ENCODE measurements at places on chromosomes 12 and 14.

GRCh38 chr14:91146661-91147060, 32.8 kb downstream of the DGLUCY start:
- DNase-seq: no peak

DNA sequence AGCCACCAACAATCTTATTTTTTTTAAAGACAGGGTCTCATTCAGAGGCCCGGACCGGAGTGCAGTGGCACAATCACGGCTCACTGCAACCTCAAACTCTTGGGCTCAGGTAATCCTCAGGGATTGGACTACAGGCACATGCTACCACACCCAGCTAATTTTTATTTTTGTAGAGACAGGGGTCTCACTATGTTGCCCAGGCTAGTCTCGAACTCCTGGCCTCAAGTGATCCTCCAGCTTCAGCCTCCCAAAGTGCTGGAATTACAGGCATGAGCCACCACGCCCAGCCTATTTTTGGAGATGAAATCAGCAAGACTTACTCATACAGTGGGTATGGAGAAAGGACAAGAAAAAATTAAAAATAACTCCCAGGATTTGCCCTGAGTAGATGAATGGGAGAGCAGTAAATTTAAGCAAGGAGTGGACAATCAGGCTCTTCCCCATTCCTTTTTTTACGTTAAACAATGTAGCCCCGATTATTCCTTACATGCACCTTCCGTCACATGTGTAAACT, 13.2 kb downstream of the FMNL3 start:
- no peak for DNase-seq

GRCh38 chr14:24231263-24232120, 675 bp downstream of the NEDD8 start:
- DNase-seq: no peak

DNA sequence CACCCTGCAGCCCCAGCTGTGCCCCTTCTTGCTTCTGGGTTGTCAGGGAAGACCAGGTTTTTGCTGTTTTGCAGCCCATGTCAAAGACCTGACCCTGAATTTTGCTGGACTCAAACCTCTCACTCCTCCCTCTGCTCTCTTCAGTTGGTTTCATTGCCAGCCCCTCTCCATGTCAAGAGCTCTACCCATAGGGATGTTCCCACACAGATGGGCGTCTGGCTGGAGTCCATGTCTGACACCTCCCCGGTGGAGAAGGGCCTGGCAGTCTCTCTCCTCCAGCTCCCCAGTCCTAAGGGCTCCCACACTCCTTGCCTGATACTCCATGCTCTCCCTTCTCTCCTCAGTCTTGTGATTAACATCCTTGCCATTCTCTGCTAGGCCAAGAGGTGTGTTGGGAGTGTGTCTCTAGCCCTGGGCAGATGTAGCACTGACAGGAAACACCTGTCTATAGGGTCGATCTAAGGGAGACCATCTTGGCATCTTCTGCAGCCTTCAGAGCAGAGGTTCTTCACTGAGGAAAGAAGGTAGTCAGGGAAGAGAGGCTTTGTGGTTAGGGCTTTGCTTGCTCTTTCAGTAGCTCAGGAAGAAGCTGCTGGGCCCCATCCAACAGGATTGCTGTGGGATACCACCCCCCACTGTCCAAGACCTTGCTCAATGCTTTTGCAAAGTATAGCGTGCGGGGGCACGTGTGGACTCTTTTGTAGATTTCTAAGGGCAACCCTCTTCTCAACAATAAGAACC, 4.7 kb downstream of the ASIC1 start:
- no peak for DNase-seq

DNA sequence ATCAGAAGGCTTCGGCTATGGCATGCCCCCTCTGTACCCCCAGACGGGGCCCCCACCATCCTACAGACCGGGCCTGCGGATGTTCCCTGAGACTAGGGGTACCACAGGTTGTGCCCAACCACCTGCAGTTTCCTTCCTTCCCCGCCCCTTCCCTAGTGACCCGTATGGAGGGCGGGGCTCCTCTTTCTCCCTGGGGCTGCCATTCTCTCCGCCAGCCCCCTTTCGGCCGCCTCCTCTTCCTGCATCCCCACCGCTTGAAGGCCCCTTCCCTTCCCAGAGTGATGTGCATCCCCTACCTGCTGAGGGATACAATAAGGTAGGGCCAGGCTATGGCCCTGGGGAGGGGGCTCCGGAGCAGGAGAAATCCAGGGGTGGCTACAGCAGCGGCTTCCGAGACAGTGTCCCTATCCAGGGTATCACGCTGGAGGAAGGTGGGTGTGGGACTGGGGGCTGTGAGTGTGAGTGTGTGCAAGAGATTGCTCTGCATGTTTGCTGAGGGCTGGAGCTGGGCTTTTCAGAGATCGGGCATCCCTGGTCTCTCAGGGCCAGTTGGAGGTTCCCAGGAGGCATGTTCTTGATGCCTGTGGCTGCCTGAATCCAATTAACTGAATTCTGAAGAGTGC, 8.6 kb downstream of the NFATC4 start:
- no peak for DNase-seq

GRCh38 chr14:101761881-101762529, 496 bp downstream of the PPP2R5C start:
- peak; percentile 21 for DNase-seq

GRCh38 chr12:94532490-94533422, 73.1 kb upstream of the CEP83 start:
- DNase-seq: peak; percentile 64

DNA sequence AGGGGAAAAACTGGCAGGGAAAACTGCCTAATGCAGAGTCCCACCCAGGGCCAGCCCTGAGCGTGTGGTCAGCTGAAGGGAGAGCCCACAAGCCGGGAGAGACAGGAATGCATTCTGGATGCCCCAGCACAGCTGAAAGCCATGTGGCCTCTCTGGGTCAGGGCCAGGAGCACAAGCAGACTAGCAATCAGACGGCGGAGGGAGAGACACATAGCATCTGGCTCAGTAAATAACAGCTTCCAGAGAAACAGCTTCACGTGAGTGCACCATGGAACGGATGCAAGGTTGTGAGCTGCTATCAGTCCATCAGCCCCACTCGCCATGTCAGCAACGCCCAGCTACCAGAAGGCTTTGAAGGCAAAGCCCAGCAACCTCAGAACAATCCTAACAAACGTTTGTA, 28.2 kb upstream of the TMEM106C start:
- DNase-seq: no peak

DNA sequence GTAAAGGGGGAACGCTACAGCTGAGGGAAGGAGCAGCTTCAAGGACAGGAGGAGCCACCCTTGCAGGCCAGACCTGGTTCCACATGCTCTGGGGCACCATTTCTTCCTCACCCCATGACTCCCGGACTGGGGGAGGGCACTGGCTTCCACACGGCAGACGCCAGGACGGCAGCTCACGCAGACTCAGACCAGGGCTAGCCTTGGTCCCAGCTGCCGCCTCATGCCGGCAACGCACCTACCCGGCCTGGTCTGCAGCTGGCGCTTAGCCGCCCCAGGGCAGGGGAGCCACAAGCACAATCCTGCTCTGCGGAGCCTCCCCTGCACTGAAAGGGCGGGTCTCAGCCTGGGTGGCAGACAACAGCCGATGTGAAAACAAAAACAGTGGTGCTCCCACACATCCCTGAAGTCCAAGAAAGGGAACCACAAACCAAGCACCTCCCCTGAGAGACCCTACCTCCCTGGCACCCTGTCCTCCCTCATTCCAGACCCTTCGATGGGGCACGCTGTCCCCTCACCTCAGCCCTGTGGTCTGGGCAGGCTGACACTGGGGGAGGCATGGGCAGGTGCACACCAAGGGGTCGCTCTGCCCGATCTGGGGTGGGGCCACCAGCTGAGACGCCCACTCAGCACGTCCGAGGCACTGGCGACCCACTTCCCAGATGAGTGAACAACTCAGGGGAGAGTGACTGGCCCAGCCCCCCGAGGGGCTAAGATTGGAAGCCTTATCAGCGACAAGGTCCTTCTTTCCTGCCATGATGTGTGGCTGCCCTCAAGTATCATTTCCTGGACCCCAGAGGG, 65.0 kb downstream of the CHGA start:
- DNase-seq: no peak

- DNase-seq: no peak
Measured at GRCh38 chr14:62796431-62796830, 248.8 kb downstream of the KCNH5 start.

DNA sequence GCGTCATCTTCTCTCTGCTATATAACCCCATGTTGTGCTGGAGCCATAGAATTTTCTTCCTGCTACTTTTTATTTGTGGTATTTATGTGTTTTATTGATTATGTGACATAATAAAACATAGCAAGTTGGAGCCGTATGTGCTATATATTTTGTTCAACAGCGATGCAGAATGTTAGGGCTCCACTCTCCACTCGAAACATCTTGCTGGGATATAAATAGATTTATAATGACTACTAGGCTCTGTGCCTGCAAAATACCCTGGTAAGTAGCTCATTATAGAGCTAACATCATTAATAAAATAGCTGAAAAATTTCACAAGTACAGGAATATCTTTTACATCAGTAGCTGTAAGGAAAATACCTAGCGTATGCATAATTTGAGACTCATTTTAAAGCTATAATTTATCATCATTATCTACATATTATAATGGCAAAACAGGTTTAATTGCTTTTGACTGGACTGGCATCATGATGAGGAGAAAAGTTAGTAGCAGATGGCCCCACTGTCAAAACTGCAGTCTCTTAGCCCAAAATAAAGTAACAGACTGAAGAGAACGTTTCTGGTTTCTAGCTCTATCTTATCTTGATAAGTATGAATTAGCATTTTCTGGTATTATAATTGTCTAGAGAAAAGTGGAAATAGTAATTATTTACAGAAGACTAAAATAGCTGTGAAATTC, 263.0 kb downstream of the NEDD1 start:
- no peak for DNase-seq

GRCh38 chr12:94670075-94670474, 19.7 kb upstream of the TMCC3 start:
- no peak for DNase-seq

- no peak for DNase-seq
Measured at GRCh38 chr12:105954951-105955931, 183.5 kb downstream of the NUAK1 start.

- no peak for DNase-seq
Measured at GRCh38 chr12:27309293-27309994, 23.2 kb upstream of the BMAL2 start.

DNA sequence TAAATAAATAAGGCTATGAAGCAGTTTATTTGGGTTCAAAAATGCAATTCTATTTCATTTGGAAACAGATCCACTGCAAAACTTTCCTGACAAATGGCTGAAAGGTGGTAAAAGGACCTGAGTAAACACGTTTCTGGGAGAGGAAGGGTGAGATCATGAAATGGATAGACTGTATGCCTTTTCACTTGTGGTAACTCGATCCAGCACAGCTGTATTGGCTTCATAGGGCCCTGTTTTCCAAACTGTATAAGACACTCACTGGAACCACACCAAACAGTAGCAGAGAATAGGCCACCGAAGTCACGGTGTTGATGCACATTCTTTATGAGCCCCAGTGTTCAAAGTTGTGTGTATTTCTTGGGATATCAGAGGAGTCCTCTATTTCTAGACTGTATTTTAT, 325.2 kb upstream of the DIO2 start:
- no peak for DNase-seq

- DNase-seq: no peak
Measured at GRCh38 chr12:24476310-24476709, 472.6 kb downstream of the BCAT1 start.

GRCh38 chr14:89469210-89470198, 52.5 kb upstream of the FOXN3 start:
- no peak for DNase-seq

- DNase-seq: no peak
Measured at GRCh38 chr14:78985668-78986381, 815.7 kb downstream of the NRXN3 start.

GRCh38 chr12:91179315-91179714, 3.3 kb downstream of the DCN start:
- no peak for DNase-seq

GRCh38 chr12:49349266-49349665, 2.6 kb downstream of the DNAJC22 start:
- DNase-seq: no peak

DNA sequence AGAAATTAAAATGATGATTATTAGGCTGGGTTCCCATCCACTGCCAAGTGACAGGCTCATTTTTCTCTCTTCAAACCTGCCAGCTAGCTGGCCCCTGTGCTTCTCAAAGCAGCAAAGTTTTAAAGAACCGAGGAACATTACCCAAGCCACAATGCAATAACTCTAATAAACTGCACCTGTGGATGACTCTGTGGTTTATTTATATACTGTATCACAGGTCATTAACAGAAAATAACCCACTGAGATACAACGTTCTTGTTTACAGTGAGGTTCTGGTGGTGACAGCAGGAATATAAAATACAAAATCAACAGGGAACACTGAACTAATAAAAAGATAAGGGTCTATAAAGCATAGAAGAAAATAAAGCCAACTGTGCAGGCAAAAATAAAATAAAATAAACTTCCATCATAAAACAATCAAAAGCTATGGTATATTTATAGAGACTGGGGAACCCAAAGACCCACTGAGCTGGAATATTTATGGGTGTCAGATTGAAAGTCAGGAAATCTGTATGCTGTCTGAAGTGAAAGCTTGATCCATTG, 472.9 kb downstream of the NOVA1 start:
- DNase-seq: no peak

DNA sequence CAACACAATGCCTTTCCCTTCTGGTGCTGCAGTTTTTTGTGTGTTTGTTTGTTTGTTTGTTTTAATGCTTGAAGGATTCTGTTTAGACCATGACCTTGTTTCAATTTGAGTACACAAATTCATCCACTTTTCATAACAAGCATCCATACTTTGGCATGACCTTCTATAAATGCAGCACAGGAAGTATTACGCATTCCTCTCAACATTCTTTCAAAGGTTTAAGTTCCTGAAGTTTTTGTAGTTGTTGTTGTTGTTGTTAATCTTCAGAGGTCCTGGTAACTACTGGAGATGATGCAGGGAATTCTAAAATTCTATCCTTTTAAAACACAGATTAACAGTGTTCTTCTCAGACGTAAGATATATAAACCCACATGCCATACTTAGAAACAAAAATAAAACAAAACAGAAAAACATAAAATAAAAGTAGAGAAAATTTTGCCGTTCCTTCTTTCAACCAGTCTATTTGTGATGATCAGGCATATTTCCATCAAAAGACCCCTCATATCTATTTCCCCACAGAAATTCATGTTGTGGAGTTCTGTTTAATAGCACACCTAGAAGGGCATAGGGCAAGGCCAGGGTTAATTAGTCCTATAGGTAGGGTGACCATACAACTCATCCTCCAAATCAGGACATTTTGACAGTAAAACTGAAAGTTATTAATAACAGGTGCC, 529.9 kb downstream of the NOVA1 start:
- no peak for DNase-seq

DNA sequence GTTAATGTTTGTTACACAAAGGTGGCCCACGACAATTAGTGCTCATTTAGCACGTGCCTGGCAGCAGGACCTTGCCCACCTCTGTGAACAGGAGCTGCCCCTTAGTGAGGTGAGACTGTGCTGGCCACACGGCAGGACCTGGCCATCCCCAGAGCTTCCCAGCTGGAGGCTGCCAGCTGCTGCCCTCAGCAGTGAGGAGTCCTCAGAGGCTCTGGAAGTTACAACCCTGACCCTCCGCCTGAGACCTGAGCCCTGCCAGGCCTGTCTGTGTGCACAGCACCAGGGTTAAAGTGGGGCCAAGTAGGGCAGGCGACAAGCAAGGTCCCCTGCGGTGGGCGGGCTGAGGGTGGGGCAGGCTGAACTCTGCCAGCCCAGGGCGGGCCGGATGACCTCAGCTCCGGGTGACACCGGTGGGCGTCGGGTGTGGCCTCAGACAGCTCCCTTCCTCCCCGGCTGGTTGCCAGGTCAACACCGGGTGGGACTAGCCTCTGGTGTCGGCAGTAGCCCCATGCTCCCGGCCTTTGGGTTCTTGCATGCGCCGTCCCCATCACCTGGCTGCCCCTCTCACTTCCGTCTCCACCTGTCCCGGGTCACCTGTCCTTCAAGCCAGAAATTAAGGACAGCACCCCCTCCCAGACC, 9.2 kb upstream of the LBHD2 start:
- DNase-seq: no peak
